Fibroblast of the conjunctiva (primary cell): ENCODE measurements at places on chromosomes 5 and 9.

DNA sequence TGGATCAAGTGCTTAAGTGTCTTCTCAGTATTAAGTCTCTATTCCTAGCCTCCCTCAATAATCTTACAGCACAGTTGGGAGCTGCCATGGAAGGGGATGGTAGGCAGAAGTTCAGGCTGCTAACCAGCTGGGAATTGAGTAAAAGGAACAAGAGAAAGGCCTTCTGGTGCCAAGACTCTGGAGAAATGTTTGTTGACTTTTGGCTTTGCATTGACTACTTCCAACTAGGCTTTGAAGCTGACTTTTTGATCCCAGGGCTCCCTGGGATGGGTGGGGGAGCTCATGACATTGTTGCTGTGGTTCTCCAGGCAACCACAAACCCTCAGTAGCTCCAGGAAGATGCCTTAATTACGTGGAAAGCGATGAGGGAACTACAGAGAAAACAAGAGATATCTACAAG is 85.2 kb upstream of the HTR4 start:
- DNase-seq, result peak; percentile 20

GRCh38 chr9:98385751-98386150 is 130.3 kb upstream of the TBC1D2 start:
- no peak for DNase-seq

GRCh38 chr9:21454149-21454548 is 13.9 kb downstream of the IFNA1 start:
- DNase-seq, result no peak

DNA sequence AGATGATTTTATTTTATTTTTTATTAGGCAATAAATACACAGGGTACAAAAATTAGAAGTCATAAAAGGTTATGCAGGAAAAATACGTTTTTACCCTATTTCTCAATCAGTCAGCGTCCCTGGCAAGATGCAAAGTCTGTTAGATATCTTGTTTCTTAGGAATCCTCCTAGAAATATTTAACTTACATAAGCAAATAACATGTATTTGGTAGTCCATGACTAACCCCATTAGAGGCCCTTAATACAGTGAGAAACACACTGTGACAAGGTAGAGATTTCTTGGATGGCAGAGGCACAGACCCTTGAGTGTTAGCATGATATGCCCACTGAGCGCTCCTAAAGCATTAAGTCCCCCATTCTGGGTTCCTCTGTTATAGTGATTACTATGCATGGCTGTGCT is 121.2 kb upstream of the ADAMTSL1 start:
- DNase-seq, result no peak

DNA sequence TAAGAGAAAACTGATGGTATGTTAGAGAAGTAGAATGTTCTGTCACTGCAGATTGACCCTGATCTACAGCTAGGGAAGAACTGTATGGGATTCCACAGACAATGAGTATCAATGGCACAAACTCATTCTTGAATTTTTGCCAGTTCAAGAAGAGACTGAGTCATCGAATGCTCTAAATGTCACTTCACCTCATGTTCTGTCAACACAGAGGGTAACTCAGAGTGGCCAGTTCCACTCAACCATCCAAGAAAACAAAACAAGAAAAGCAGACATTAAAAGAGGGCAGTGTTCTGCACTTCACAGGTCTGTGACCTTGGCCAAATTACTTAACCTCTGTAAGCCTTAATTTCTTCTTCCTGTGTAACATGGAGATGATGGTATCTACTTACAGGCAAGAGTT is 132.2 kb upstream of the HMHB1 start:
- no peak for DNase-seq

GRCh38 chr5:131758520-131758900 is 38.3 kb downstream of the FNIP1 start:
- no peak for DNase-seq

DNA sequence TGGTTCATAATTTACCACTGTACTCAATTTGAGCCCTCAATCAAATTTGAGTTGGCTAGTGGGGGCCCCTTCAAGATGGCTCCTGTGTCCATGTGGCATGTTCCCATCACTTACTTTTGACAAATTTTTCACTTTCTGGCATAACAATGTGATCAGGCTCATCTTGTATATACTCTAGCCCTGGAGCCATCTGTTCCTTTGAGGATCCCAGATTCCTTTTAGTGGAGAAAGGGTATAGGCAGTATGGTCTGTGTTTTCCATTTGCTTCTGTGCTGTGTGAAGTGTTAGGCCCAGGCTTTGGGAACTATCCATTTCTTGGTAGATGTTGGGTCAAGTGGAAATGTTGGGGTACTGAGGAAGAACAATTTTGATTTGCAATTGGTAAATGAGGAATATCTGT is 45.7 kb downstream of the SH3GL2 start:
- DNase-seq, result no peak

- no peak for DNase-seq
These were observed 1752.9 kb downstream of the MAT2B start for GRCh38 chr5:165258197-165258771.

GRCh38 chr5:52769061-52769460 is 18.7 kb upstream of the ITGA1 start:
- no peak for DNase-seq

DNA sequence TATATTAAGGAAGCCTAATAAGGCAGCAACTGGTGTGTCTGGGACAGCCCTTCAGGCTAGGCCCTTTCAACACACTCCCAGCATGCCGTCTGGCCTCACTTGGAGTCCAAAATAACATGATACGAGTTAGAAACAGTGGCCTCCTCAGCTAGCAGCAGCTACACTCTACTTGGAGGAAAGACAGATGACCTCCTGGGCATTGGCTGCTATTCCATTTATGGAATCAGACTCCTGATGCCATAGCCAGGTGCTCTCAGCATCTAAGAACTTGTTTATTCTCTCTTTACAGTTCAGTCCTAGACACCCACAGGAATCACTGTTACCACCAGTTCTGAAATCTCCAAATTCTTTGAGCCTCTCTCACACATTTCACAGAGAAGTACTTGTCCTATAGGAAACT is 31.8 kb downstream of the RUSC2 start:
- DNase-seq, result no peak

- DNase-seq, result no peak
These were observed 190.4 kb downstream of the RGS3 start for GRCh38 chr9:113653746-113654604.

GRCh38 chr9:706606-707459 is 134.7 kb upstream of the DMRT1 start:
- DNase-seq, result no peak

GRCh38 chr9:134663753-134664415 is 22.3 kb downstream of the COL5A1 start:
- DNase-seq, result no peak

DNA sequence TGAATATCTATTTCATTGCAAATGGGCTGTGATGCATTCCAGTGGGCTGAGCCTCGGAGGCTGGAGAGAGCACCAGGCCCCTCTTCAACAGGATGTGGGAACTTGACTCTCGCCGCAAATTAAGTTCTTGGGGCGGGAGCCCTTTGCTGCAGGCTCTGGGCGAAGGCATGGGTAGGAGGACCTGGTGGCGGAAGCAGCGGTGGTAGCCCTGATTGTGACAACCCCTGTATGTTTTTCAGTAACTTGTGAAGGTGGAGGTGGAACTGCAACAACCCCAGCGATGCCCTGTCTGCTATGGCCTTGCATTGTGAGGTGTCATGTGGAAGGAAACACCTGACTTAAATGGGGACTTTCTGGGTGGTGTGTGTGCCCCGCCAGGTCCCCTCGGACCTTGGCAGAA is 9.4 kb downstream of the FYB1 start:
- no peak for DNase-seq

GRCh38 chr9:123434619-123435240 is 78.7 kb downstream of the CRB2 start:
- DNase-seq, result no peak

DNA sequence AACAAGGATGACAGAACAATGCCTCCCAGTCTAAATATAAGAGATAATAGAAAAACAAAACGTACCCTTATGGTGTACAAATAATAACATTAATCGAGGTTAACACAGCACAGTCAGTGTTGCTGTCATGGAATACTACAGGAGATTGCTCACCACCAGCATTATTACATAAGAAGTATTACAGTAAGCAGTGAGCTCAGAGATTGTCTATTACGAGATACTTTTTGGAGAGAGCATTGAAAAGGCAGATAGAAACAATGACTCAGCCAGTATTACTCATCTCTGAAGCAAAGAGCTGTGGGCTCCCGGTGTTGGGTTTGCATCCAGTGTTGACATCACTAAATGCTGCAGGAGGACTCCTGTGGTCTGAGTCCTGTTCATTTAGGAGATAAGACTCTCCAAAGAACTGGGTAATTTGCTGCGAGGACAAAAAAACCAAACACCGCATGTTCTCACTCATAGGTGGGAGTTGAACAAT is 191.9 kb upstream of the SEMA6A start:
- peak; percentile 63 for DNase-seq

- no peak for DNase-seq
These were observed 197.9 kb downstream of the GOLPH3 start for GRCh38 chr5:31976169-31976568.

GRCh38 chr5:5932824-5933223 is 445.5 kb downstream of the MED10 start:
- no peak for DNase-seq

DNA sequence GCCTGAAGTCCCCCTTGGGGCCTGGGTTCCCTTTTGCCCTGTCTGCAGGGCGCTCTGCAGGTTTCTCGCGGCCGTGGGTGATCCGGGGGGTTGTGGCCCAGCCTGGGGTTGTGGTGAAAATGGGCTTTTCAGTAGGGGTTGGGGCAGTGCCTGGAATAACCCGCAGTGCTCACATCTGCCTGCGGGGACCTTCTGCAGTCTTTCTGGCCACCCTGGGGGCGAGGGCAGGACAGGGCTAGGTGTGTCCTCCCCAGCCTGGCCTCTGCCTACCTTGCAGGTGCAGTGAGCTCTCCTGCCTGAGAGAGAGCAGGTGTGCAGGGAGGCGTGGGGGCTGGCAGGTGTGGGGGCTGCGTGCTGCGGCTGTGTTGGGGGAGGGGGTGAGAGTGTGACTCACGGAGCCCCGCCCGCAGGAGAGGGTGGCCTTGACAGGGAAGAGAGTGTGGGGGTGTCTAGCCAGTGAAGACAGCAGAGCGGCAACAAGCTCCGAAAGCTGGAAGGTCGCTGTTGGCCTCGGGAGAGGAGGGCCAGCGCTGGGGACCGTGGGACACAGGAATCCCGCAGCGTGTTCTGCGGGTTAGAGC is 131.4 kb downstream of the MRPL36 start:
- no peak for DNase-seq

DNA sequence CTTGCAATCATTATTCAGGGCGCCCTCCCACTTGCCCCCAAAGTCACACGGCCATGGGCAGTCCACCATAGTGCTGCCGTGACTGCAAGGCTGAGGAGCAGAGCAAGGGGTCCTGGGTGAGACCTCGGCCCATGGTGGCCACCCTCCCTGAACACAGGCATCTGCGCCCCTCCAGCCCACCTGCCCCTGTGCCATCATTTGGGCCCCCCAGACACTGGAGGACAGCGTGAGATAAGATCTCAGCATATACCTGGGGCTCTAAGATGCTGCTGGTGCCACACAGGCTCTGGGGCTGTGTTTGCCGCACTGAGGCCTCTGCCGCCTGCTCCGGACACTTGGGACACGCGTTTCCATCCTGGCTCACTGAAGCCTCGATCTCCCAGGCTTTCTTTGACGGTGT is 3.5 kb downstream of the TMEM250 start:
- no peak for DNase-seq

- DNase-seq, result no peak
These were observed 72.1 kb upstream of the ARAP3 start for GRCh38 chr5:141753971-141754713.

- peak; percentile 35 for DNase-seq
These were observed 1.0 kb upstream of the IL12B start for GRCh38 chr5:159331093-159331973.

GRCh38 chr9:121447321-121447834 is 52.3 kb downstream of the GGTA1 start:
- no peak for DNase-seq
